ENCODE measurements at places on chromosomes 6 and 20.

- DNase-seq: no peak
These were observed 85.8 kb downstream of the ZFP64 start for GRCh38 chr20:52105442-52106422.

GRCh38 chr20:49187330-49187850 lies 744 bp downstream of the STAU1 start:
- no peak for DNase-seq

DNA sequence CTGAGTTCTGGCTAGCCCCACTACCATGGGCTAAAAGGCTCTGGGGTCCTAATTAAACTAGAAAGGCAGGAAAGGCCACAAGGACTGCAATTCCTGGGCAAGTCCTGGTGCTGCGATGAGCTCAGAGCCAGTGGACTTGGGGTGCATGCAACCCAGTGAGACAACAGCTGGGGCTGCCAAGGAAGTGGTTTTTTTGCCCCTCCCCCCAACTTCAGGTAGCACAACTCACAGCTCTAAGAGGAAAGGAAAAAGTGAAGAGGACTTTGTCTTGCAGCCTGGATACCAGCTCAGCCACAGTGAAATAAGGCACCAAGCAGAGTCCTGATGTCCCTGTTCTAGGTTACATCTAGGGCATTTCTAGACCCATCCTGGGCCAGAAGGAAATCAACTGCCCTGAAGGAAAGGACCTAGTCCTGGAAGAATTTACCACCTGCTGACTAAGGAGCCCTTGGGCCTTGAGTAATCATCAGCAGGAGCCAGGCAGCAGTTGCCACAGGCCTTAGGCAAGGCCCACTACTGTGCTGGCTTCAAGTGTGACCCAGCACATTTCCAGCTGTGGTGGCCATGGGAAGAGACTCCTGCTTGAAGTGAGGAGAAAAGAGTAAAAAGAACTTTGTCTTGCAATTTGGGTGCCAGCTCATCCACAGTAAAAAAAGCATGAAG lies 358.4 kb downstream of the BTBD3 start:
- no peak for DNase-seq

GRCh38 chr6:4059115-4059777 lies 19.7 kb downstream of the FAM217A start:
- no peak for DNase-seq

- DNase-seq: no peak
These were observed 134.5 kb downstream of the SMOC2 start for GRCh38 chr6:168575346-168576098.

GRCh38 chr20:31719644-31720485 lies 2.8 kb downstream of the BCL2L1 start:
- no peak for DNase-seq

DNA sequence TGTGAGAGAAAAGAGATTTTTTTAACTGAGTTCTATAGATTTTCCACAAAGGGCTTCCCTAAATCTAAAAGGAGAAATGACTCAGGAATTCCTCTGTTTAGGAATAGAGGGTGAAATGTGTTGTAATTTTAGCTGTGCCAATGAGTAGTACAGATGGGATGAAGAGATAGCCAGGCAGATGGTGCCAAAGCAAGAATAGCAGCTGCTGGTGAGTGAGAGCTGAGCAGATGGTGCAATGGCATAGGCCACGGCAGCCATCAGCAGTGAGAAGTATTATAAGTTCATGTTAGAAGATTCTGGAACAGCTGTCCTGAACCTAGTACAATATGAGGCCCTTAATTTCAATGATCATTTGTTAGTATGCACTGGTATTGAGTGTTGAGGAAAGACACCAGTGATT lies 40.2 kb upstream of the CRISP1 start:
- DNase-seq: no peak

DNA sequence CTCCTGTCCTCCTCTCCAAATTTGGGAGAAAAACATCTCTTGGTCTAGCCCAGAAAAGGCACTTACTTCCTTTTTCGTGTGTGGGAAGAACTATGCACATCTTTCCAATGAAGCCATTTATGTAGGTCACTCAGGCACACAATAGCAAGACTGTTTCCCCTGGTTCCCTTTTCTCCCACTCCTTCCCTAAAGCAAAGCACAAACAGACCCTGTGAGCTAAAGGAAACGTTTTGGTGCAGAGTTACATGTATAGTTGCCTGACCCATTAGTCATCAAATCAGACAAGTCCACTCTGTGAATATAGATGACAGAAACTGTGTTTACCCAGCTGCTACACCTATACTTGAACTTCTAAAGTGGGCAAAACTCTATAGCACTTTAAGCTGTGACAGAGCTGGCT lies 474.6 kb downstream of the COL12A1 start:
- DNase-seq: no peak

GRCh38 chr6:115442323-115442722 lies 618.4 kb downstream of the FRK start:
- no peak for DNase-seq

DNA sequence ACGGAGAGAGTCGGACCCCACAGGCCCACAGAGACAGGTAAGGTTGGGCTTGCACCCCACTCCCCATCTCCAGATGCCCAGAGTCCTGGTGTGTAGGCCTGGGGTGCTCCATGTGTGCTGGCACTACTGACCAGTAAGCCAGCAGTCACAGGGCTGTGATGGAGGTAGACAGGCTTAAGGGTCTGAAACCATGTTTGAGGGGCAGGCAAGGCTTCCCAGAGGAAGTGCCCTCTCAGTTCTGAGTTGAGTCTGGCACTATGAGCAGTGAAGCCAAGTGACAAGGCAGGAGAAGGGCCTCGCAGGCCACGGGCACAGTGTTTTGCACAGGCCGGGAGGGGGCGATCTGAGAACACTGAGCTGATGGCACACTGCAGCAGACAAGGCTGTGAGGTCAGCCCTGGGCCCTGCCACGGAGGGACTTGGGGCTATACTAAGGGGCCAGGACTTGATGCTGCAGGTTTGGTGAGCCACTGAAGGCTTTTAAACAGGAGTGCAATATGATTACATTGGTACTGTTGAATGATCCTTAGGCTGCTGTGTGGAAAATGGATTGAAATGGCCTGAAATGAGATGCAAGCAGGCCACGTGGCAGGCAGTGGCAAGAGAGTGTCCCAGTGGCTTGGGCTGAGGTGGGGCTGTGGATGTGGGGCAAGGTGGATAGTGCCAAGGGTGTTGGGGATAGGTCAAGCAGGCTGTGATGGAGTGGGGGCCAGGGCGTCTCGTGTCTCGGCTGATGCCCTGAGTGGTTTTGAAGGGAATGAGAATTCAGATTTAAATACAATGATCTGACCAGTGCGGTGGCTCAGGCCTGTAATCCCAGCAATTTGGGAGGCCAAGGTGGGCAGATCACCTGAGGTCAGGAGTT lies 20.3 kb downstream of the TTBK1 start:
- peak; percentile 18 for DNase-seq

- DNase-seq: no peak
These were observed 33.8 kb downstream of the PANK2 start for GRCh38 chr20:3922983-3923339.

DNA sequence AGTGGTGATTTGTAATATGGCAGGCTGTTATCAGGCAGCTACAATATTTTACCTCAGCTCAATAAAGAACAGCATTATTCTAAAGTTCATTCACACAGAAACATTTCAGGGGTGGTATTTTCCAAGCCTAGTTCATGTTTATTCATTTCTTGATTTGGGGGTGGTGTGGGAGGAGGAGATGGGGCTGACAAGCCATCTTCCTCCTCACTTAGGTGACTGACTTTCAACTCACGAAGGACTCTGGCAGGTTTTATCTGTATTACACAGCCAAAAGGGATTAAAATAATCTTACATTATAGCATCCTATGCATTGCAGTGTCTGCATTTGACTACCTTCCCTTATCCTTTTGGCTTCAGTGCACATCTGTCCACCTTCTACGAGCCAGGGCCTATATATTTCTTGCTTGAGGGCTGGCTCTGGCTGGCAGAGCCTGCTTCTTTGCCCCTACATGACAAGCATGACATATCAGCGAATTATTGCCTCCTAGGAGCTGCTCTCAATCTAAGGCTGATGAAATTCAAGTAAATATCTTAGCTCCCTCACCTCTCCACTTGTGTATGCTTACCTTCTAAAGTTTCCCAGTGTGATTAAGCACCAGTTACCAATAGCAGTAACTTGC lies 20.0 kb downstream of the KHDRBS2 start:
- no peak for DNase-seq

DNA sequence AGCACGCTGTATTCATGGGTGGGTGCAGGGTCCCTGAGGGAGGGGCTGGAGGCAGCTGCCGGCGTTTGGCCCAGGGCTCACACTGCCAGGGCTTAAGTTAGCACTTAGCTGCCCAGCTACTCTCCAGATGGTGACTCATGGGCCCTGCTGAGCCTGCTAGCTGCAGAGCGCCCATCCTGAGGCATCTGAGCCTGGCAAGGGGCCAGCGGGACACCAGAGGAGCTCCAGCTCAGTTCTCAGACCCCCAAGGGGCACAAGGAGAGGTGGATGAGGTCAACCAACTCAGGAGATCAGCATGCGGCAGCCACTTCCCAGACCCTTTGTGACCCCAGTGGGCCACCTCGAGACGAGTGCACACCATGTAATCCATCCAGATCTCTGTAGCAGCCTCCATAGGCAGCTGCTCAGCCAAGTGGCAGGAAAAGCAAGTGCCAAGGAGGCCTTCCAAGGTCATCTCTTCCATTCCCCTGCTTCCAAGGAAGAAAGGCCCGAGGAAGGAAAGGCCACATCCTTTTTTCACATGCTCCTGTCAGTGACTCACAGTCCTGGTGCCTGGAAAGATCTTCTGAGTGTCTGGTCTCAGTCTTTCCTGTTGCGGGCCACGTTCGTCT lies 35.3 kb downstream of the FOXP4 start:
- DNase-seq: peak; percentile 53

- no peak for DNase-seq
These were observed 57.5 kb downstream of the SYNJ2 start for GRCh38 chr6:158039178-158039557.
